ENCODE measurements at places on chromosomes 1 and 21. TPM values are rescaled to one million over a fixed set of nuclear protein-coding genes. Genes with fewer than 3 reads are reported as not detected.

ATAD3A gene
- total RNA-seq, result 21.9 TPM

TRIM58 gene
- 6.0 TPM for total RNA-seq

CACNA1S gene
- total RNA-seq, result 0.55 TPM

RPTN gene
- not detected for total RNA-seq

PADI3 gene
- not detected for total RNA-seq

OR4F16 gene
- total RNA-seq, result not detected

DMRTA2 gene
- total RNA-seq, result not detected

ANKRD35 gene
- 1.6 TPM for total RNA-seq

BARHL2 gene
- not detected for total RNA-seq

GPR52 gene
- 1.9 TPM for total RNA-seq

CNR2 gene
- 0.06 TPM for total RNA-seq

TSSK3 gene
- 2.5 TPM for total RNA-seq

EFNA1 gene
- total RNA-seq, result 178 TPM

SSX2IP gene
- total RNA-seq, result 8.5 TPM

TMEM269 gene
- not detected for total RNA-seq

PLA2G2A gene
- total RNA-seq, result 19.7 TPM

RSPO1 gene
- total RNA-seq, result 9.1 TPM

SELL gene
- total RNA-seq, result 12.1 TPM

SERPINC1 gene
- not detected for total RNA-seq

KRTAP7-1 gene
- total RNA-seq, result not detected

ATP8B2 gene
- total RNA-seq, result 35.2 TPM

RGS13 gene
- total RNA-seq, result 4.7 TPM

LHX4 gene
- total RNA-seq, result not detected

TACSTD2 gene
- 112 TPM for total RNA-seq

MANEAL gene
- total RNA-seq, result 6.9 TPM

WNT4 gene
- 1.8 TPM for total RNA-seq

LGR6 gene
- 1.8 TPM for total RNA-seq

CLDN17 gene
- not detected for total RNA-seq

ARHGEF16 gene
- total RNA-seq, result 12.2 TPM

CHRM3 gene
- total RNA-seq, result 5.4 TPM
